ENCODE measurements at places on chromosomes 1 and 21.

- DNase-seq = no peak
These were observed 36.8 kb upstream of the CXADR start for GRCh38 chr21:17476006-17476405.

DNA sequence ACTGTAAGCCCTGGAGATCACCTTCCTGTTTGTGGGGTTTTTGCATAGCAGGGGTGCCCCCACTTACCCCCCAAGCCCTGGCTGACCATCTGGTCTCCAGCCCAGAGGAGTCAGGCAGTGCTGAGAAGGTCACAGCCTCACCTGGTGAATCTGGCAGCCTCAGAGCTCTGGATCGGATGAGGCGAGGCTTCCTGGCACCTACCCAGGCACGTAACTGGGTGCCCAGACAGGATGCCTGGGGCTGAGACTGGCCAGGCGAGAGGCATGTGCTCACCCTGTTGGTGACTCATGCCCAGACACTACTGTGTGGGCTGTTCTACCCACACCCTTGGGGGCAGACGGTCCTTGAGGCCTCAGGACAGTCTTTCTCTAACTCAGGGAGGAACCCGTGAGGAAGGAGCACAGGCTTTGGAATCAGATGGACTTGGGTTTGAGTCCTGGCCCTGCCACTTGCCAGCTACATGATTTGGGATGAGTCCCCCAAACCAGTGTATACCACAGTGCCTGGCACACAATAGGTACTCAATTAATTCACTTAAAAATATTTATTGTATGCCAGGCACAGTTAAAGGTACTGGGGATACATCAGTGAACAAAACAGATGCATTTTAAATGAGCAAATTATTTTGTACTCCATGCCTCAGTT is 15.1 kb upstream of the PADI3 start:
- DNase-seq = peak; percentile 77

DNA sequence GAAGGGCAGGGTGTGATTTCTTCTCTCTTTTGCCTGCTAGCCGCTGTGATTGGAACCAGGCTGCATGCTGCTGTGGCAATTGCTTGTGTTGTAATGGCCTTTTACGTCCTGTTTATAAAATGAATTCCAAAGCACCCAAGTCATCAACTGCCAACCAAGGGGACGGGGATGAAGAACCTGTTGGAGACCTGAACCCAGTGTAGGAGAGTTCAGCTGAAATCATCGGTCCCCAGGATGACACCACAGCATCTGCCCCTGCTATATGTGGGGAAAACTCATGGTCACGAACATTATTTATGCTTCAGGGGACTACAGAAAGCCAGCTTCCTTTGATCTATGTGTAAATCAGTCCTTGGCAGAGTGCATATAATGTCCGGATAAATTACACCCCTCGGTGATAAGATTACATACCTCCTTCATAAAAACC is 3.8 kb downstream of the TMEM167B start:
- no peak for DNase-seq

DNA sequence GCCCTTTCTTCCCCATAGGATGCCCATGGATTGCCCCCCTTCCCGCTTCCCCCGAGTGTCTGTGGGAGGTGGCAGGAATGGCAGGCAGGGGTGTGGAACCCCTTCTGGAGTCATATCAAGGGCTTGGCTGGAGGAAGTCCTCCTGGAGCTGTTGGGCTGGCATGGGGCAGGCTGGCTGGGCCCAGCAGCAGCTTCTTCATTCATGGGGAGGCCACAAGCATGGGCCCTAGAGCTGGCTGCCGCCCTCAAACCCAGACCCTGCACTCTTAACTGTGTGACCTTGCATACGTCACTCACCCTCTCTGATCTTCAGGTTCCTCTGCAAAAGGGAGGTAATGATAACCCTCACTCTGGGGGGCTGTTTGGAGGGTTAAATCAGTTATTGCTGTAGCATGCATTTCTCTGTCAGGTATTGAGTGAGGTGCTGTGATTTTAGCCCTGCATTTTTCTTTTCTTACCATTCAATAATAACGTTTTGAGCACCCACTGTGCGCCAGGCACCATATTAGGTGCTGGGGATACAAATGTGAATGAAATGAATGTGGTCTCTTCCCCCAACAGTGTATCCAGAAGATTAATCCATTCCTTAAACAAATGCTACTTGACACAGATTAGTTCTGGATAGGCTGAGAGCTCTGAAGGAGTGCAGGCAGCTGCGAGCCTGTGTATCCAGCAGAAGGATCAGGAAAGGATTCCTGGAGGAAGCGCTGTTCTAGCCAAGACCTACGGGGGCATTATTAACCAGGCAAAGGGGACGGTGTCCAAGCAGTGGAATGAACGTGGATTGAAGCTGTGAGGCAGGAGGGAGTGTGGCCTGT is 9.3 kb downstream of the PCSK9 start:
- no peak for DNase-seq

DNA sequence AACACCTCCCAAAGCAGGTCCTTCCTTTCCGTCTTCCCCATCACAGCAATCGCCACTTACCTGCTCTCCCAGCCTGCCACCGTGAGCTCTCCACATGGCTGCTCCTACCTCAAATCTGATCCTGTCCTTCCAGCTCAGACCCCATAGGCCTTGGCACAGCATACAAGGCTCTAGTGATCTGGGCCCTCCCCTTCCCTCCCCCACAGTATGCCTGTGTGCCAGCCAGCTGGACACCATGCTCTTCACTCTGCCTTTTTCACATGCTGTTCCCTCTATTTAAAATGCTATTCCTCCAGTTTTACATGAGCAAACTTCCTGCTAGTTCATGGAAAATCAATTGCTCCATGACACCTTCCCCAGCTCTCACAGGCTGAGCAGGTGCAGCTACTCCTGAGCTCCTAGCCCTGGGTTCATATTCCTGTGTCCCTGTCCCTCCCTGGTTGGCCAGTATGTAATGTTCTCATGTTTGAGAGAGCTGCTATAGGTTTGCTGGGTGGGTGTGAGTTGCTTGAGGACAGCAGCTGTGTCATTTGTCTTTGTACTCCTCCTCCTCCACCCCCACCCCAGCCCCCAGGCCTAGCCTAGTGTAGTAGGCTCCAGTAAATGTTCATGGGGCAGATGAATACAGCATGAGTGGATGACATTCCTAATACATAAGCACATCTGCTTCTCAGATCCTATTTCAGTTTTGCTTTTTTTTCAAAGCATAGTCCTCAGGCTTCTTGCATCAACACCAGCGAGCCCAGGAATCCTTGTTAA is 6.3 kb upstream of the TNNT2 start:
- DNase-seq = peak; percentile 84

DNA sequence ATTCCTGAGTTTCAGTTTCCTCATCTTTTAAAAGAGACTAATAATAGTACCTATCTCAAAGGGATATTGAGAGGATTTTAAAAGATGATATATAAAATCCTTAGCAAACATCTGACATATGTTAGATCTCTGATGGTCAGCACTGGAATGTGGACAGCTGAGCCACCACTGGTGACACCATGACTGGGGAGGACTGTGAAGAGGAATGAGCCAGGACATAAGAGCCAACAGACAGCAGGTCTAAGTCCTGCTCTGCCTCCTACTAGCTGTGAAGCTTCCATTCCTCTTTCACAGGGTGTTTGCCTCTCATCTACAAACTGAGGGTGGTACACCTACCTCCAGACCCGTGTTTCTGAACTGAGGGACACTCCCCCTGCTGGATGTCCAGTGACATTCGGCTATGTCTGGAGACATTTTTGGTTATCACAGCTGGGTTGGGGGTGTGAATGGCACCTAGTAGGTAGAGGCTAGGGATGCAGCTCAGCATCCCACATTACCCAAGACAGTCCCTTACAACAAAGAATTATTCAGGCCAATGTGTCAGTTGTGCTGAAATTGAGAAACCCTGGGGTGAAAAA is 109.1 kb upstream of the OLIG2 start:
- no peak for DNase-seq

GRCh38 chr1:11355559-11356475 is 82.8 kb downstream of the UBIAD1 start:
- DNase-seq = no peak

GRCh38 chr1:30258876-30259275 is 464.5 kb downstream of the MATN1 start:
- no peak for DNase-seq

DNA sequence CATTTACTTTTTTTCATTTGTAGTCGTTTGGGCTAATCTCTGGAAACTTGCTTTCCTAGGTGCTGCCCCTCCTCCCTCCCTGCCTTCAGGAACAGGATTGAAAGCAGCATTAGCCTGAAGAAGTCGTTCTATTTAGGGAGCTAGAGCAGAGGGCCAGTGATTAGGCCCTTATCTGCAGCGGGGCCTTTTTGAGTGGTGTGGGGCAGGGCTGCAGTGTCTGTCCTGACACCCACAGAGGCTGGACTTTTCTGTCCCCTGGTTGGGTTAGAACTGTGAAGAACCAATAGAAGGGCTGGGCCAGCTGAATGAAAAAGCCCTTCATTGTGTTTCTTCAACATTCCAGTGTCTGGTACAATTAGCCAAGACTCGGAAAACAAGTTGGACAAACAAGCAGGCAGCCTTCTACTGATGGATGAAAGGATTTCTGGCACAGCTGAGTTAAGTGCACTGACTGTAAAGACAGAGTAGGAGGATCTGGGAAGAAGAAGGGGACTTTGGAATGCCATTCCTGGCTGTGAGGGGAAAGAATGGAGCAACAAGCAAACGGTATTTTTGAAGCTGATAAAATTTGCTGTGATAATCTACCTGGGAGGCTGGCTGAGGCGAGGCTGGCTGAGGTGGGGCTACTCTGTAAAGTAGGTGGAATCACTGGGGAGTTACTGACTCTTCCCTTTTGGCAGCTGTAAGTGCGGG is 9.7 kb downstream of the MACF1 start:
- DNase-seq = no peak

- DNase-seq = no peak
These were observed 30.4 kb downstream of the ERG start for GRCh38 chr21:38467911-38468310.

DNA sequence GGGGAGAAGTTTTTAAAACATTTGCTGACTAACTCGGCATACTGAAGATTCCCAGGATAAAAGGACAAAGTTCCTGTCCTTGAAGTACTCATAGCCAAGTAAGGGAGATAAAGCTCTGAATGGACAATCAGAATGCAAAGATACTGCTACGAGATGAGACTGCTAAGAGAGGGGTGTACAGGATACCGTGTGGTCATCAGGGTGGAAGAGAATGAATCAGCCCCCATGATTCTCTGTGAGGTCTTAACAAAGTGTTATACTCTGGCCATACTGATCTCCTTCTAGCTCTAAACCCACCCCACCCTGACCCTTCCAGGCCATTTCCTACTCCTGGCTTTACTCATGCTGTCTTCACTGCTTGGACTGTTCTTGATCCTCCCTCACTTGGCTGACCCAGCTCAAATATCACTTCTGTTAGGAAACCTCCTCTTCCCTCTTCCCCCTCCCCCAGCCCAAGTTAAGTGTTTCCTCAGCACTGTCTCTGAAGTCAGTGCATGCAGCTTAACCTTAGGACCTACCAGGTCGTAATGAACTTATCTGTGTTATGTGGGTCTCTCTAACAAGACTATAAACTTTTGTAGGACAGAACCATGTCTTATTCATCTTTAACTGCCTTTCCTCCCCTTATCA is 15.8 kb upstream of the MAGOH start:
- no peak for DNase-seq

DNA sequence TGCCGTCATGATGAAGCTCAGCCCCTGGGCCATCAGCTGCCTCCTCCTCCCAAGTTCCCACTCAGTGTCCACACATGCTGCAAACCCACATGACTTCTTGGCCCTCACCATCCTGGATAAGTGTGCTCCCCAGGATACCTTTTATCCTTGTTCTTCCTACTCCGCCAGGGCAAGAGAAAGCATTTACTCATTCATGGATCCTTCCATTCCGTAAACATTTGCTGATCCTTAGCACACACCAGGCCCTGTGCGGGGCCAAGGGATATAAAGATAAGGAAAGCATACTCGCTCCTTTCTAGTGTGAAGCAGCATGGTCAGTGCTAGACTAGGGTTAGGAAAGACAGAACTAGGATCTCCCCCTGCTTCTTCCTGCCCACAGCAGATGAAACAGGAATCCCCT is 122.1 kb upstream of the HMGB4 start:
- no peak for DNase-seq

- DNase-seq = no peak
These were observed 25.0 kb downstream of the GIPC2 start for GRCh38 chr1:78070758-78071157.

DNA sequence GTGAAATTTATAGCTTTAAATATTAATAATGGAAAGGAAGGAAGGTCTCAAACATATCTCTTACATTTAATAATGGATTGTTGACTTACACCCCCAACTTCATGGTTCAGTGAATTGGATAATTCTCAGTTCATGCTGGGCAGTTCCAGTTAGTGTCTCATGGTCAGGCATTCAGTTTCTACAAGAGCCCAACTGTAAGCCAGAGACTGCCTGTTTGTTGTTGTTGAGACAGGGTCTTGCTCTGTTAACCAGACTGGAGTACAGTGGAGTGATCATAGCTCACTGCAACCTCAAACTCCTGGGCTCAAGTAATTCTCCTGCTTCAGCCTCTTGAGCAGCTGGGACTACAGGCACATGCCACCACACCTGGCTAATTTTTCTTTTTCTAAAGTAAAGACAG is 5.0 kb upstream of the DMAP1 start:
- no peak for DNase-seq

GRCh38 chr21:37176716-37177115 is 90.4 kb downstream of the VPS26C start:
- DNase-seq = no peak

Data from amniotic stem cell (primary cell).